ENCODE measurements at places on chromosomes 2 and 18.
A peak's percentile ranks its signal among the peaks of the same experiment; 100 is the strongest.

DNA sequence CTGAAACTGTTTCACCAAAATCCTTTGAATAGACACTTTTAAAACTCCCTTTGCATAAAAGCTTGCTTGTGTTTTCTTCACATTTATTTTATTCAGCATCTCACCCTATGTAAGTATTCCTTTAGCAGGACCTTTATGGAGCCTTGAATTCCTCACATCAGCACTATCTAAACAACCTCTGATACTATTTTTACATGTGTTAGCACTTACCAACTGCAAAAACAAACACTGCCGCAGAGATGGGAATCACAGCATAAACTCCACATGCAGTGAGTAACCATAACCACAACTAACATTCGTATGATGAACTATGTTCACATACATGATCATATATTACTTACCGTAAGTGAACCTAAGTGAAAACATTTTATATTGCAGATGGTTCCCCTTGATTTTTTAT lies 15.4 kb downstream of the FBXO15 start:
- DNase-seq: no peak

DNA sequence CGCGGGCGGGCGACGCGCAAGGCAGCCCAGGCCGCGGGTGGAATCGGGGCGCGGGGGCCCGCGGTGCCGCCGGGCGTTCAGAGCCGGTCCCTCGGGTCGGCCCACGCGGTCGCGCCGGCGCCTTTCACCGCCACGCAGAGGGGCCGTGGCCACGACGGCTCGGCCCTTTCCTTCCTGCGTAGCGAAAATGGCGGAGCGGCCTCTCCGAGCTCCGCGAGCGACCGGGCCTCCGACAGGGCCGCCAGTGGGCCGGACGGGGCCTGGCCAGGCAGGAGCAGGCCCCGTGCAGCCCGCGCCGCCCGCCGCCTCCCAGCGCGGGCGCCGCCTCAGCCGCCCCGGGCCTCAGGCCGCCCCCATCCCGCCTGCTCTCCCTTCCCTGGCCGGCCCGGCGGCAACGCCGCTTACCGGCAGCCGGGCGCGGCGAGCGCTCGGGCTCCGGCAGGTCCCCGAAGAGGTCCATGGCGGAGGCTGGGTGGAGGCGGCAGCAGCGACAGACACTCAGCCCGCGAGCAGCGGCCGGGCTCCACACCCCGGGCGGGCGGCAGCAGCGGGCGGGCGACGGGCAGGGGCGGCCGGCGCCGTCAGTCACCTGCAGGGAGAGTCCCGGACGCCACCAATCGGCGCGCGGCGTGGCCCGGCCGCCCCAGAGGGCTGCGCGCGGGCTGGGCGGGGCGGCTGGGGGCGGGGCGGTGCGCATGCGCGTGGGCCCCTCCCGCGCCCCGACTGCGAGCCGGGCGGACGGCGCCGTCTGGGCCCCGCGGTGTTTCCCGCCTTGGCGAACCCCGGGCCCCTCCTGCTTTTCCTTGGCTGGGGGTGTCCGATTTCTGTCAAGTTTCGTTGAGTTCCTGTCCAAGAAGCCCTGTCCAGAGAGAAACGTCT lies at the start of gene ILKAP:
Gene ILKAP (minus strand): TSS at position 602 of the 879 bp plus-strand sequence. CDS start 142 bp downstream, at position 460.
- DNase-seq: peak; percentile 100

- peak; percentile 8 for DNase-seq
Measured at GRCh38 chr2:65554765-65555591, 122.6 kb upstream of the SPRED2 start.

- DNase-seq: no peak
Measured at GRCh38 chr2:45872211-45872610, 220.7 kb downstream of the PRKCE start.

- DNase-seq: no peak
Measured at GRCh38 chr2:65129286-65129825, 550 bp downstream of the RAB1A start.

DNA sequence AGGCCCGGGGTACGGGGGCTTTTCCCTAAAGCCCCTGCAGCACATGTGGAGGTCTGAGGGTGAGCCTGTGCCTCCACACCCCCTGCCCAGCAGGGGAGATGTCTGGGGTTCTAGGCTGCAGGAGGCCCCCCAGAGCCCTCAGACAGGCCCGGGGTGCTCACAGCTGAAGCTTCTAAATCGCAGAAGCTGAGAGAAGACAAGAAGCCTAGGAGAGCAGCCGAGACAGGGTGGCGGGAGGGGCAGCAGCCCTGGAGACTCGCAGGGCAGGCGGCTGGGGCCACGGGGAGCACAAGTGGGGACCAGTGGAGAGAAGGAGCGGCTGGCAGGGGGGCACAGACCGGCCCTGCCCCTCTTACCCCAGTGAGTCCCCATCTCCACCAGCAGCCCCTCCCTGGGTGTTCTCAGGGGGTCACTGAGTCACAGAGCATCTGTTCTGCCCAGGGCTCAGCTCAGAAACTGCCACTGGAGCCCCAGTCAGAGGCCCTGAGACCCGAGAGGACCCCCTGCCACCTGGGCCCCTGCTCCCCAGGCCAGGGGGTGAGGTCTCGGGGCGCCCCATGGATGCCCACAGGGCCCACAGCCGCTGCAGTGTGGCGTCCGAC lies 26.1 kb downstream of the GPC1 start:
- no peak for DNase-seq

GRCh38 chr2:99836690-99837605 lies 305.4 kb downstream of the AFF3 start:
- DNase-seq: no peak

- no peak for DNase-seq
Measured at GRCh38 chr2:179521944-179522343, 257.3 kb upstream of the SESTD1 start.

- no peak for DNase-seq
Measured at GRCh38 chr18:62760403-62760734, 45.0 kb downstream of the PHLPP1 start.

- no peak for DNase-seq
Measured at GRCh38 chr2:96118698-96119388, 2.5 kb upstream of the ADRA2B start.

GRCh38 chr2:222810044-222810443 lies 50.8 kb upstream of the ACSL3 start:
- DNase-seq: no peak

GRCh38 chr2:4674007-4674406 lies 970.6 kb downstream of the DCDC2C start:
- DNase-seq: no peak

DNA sequence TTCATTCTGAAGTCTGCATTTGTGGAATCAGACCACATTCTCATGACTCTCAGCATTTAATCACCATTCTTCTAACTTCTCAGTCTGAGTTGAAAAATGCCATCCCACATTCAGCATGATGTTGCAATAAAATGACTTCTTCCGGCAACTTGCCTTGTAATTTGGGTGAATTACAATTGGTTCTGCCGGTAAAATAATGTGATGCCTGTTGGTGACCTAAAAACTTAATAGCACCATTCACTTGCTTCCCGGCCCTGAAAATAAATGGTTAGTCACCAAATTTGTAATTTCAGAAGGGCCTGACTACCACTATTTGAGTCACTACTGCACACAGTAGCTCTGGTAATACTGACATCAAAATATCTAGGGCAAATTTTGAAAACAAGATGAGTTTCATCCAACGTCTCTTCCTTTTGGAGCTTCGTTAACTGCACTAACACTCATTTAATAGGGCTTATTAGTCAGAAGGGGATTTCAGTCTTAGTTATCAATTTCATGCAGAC lies 637.1 kb upstream of the CHAC2 start:
- DNase-seq: no peak

GRCh38 chr2:134706587-134707329 lies 12.0 kb downstream of the TMEM163 start:
- no peak for DNase-seq

GRCh38 chr2:27407798-27408491 lies 1.4 kb downstream of the PPM1G start:
- DNase-seq: no peak

Data from GM19239 (cell line).